ENCODE measurements at places on chromosomes 1 and 21.

DNA sequence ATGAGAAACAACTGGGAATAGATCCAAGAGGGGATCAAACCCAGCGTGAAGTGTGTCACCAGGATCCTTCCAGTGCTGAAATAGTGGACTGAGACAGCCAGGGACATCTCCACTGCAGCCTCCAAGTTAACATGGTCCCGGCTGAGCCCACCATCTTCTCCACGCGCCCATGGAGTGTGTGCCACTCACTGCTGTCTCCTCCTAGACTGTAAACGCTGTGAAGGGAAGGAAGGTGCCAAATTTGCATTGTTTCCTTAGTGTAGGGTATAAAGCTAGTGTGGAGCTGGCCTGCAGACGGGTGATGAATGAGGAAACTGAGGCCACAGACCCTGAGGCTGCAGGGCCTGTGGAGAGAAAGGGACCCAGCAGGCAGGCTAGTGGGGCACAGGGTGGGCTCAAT, 183.6 kb downstream of the FOXD2 start:
- DNase-seq: no peak

DNA sequence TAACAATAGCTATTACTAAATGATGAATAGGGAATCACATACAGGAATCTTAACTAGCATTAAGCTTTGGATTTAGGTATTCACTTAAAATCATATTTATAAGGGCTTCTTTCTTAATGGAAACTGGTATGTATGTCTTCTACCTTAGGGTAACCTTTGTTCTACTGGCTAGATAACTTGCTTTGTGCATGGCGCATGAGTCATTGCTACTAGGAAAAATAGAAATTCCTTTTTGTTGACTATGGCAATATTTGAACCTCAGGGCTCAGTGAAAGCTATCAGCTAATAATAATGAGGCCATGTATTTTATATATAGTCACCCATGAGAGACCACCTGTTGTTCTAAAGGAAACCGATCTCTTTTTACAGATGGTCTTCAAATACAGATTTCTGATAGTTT, 72.5 kb downstream of the RPS6KC1 start:
- DNase-seq: no peak

DNA sequence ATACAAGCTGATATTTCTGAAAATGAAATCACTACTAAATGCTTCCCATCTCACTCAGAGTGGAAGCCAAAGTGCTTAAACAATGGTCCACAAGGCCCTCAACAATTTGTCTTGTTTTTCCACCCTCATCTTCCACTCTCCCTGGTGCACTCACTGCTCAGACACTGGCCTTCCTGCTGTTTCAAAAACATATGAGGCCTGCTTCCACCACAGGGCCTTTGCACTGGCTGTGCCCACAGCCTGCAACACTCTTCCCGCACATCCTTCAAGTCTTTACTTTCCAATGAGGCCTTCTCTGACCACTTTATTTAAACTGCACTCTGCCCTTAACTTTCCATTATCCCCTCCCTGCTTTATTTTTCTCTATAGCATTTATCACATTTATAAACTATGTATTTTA, 53.8 kb downstream of the SYNJ1 start:
- no peak for DNase-seq

GRCh38 chr21:36125512-36126207, 9.2 kb upstream of the CBR3 start:
- no peak for DNase-seq

- no peak for DNase-seq
Observed at GRCh38 chr1:156752843-156753482, 1.5 kb upstream of the HDGF start.

DNA sequence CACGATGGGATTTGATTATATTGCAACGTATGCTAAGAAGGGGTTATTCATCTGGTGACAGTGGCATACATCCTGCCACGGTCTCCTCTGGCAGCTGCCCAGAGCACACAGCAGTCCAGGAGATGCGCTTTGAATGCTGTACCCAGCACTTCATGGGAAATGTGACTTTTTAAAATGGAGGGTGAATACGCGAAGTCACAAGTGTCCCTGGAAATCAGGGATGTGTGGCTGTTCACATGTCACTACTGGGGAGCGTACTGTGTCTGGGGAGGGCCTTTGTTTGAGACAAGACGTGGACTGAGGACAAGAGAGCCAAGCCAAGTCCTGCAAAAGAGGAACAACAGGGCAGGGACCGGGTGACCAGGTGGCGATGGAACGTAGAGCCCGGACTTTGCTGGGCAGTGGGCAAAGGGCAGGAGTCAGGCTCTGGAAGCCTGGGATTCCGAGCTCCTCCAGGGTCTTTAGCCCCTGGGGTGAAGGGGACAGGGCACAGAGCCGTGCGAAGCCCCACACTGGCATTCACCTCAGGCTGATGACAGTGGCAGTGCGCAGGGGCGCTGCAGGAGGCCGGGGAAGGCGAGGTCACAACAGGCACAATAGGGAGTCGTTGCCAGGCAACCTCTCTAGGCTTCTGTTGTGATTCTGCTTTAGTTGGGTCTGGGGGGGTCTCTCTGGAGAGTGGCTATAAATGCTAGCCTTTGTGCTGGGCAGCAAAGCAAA, 11.4 kb upstream of the ZBTB21 start:
- DNase-seq: no peak

DNA sequence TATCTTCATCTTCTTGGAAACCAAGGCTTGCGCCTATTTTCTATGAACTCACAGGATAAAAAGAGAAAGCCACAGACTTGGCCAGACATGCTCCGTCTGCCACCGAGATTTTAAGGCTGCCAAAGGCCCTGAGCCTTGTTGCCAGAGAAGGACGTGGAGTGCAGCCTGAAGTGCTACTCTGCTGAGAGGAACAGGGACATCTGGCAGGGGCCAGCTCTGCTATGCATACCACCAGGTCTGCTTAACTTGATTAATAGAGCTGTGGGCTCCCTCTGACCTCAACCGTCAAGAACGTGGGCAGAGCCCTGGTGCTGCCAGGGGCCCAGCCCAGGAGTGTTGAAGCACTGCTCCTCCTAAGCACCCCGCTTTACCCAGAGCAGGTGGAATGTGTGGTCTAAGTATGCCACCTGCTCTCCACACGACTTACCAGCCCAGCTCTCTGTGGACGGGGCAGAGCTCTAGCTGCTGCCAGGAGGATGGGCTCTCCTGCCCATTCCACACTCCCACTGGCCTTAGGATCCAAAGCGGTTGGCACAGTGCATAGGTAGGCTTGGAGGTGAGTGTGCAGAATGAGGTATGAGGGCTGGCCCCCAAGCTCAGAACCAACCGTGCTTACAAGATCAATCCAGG, 10.6 kb downstream of the HCRTR1 start:
- no peak for DNase-seq

- DNase-seq: no peak
Observed at GRCh38 chr1:188170411-188170810, 1341.7 kb downstream of the PLA2G4A start.

DNA sequence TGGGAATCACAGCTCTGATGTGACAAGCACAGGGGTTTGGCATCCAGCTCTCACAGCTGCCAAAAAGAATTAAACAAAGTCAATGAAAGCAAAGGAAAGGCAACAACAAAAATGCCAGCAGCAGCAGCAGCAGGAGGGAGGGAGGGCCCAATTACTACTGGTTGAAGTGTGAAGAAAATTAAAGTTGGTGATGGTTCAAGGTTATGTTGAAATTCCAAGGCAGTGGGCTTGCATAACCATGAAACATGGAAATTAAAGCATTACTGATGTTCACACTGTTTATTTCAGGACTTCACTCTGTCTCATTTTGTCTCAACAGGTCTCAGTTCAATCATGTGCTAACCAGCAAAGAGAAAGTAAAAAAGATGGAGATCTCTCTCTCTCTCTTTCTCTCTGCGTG, 220.3 kb upstream of the LYPLAL1 start:
- no peak for DNase-seq

DNA sequence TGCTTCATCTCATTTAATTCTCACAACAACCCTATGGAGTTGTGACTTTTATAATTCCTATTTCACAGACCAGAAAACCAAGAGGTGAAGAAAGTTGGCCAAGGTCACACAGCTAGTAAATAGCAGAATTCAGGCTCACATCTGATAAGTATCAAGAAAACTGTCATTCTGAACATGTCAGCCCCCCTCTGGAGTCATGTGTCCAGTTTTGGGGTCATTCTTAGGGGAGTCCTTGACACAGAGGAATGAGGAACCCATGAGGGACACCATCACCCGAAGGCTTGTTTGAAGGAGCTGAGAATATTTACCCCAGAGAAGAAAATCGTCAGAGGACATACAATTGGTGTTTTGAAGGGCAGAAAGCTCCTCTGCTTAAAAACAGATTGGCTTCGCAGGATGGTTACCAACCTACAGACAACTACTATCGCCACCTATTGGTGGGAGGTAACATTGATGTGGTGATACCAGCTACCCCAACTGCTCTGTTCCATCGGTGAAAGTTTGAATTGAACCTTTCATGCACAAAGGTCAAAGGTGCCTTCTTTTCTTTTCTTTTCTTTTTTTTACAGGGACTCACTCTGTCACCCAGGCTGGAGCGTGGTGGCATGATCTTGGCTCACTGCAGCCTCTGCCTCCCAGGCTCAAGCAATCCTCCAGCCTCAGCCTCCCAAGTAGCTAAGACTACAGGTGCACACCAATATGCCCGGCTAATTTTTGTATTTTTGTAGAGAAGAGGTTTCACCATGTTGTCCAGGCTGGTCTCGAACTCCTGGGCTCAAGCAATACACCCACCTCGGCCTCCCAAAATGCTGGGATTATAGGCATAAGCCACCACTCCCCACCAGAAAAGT, 31.3 kb downstream of the NCMAP start:
- DNase-seq: no peak

DNA sequence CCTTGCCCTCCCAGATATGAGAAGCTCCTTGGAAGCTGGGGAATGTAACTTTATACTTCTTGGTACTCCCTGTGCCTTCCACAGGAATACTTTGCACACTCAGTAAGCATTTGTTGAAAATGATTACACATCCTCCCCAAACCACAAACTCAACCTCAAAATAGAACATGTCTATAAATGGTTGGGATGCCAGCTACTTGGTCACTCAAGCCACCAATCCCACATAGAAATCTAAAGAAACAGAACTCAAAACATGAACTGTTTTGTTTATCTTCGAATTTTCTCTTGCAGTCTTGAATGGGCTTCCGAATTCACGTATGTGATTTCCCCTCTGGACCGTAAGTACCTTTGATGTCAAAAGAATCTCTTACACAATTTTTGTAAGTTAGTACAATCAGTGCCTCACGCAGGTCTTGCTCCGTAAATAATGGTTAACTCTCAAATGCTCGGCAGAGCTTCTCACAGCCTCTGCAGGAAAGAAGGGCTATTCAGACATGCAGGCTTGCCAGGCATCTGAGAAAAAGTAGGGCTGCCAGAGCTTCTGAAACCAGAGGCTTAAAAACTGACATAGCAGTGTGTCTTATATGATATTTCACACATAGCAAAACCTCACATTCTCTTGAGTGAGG, 26.9 kb downstream of the SORT1 start:
- no peak for DNase-seq

GRCh38 chr1:157098519-157098918, 1.1 kb downstream of the ETV3L start:
- DNase-seq: no peak

DNA sequence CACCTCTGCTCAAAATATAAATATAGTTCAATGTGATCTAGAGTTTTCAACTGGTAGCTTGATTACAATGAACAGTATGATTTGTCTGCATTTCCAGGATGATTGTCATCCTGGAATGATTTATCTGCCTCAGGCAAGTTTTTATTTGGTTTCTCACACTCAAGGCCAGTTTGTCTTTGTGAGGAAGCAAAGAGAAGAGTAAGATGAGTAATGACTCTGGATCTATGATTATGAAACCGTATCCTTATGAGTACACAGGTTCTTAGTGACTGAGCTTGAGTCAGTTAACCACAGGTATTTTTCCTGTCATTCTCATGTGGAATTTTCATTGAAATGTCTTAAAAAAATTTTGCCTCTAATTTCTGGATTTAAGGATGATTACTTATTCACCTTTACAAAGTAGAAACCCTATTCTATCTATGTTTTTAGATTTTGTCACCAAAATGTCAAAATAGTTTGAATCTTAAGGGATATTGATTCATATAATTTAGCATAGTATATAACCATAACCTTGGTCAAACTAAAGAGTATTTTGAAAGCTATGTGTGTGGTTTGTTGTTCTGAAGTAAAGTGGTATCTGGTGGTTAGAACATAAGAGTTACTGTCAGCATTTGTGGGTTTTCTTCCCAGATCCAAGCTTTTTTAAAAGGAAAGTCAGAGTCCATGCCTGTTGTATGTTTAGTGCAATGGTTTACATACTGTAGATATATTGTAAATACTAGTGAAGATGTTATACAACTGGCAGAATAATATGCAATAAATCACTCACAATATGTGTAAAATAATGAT, 145.0 kb downstream of the RASAL2 start:
- DNase-seq: no peak

DNA sequence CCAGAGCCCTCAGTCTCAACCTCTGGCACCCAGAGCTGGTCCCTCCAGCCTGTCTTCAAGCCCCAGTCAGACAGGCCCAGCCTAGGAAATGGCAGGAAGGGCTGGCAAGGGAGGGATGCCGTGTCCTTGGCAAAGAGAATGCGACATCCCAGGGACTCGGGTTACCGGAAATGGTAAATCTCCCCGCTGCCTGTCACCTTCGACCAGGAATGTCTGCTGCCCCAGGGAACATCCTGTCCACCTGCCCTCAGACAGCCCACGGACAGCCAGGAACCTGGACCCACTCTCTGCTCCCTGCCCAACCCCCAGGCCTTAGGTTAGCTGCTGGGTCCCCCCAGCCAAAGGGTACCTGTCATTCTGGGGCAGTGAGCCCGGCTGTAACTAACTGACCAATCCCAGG, 23.9 kb downstream of the HSPG2 start:
- DNase-seq: no peak

DNA sequence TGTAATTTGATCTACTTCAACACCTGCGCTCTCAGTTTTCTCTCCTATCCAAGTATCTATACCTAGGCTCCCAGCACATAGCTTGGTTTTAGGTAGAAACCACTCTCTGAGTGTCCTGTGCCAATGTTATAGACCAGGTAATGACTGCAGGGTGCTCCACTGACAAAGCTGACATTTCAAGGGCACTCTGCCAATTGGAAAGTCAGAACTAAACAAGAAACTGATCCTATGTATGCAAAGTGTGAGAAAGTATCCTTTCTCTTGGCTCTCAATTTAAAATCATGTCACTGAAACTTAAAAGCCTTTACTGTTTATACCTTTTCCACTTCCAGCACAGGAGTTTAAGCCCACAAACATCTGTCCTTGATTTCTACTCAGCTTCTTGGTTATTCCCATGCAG, 45.0 kb upstream of the AIM2 start:
- DNase-seq: no peak

DNA sequence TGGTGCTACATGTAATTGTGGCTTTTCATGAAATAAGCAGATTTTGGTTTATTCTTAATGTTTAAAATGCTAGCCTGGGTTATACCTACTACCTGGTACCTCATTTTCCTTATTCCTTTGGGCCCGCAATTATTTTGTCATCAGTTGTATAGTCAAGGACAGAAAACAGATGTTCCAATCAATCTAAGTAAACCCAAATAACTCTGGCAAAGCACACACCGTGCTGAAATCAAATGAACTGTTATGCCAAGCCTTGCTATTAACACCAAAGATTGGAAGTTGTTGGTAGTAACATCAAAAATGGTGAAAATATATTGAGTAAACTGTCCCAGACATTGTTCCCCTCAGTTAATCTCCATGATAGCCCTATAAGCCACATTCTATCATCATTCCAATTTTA, 248.9 kb downstream of the FGGY start:
- DNase-seq: no peak

Measured in right forelimb (tissue), 1 donor.